CD8-positive, alpha-beta memory T cell (primary cell): ENCODE measurements at places on chromosomes 11 and 22. TPM values are rescaled to one million over a fixed set of nuclear protein-coding genes. Genes with fewer than 3 reads are reported as not detected.

DNA sequence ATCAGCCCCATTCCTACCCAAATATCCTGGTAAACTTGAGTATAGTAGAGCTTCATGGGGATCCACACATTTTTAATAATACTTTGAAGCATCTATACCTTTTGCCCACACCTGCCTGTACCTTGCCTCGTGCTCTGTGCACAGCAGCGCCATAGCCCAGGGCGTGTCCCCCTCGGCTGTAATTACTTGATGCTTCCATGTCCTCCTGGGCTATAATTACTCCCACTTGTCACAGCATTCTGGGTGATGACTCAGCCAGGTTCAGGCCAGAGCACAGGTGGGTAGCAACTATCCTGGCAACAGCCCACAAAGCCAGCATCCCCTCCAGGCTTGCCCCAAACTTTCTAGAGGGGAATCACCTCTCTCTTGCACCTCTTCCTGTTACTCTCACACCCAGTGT is 23.7 kb upstream of the SLC36A4 start:
- DNase-seq = no peak

DNA sequence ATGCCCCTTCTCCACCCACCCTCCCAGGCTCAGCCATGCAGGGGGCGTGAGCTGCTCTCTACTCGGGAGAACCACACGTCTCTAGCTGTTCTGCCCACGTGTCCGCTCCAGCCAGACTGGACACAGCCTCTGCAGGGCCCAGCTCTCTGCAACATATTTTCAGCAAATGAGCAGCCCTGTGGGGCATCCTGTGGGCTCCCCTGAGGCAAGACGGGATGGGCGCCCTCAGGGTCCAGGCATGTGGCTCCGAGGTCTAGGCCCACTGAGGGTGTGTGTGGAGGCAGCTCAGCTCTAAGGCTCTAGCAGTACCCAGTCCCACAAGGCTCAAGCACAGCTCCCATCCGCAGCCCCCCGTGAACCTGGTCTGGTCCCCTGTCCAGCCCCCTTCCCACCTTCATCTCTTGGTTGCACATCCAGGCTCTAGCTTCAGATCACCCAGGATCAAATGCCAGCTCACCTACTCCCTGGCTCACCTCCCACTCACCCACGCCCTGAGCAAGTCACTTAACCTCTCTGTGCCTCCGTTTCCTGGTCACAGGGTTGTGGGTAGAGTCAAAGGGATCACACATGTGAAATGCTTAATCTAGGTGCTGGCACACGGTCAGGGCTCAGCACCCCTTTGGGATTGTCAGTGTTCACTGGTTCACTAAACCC is 57.8 kb upstream of the TCF20 start:
- DNase-seq = no peak

DNA sequence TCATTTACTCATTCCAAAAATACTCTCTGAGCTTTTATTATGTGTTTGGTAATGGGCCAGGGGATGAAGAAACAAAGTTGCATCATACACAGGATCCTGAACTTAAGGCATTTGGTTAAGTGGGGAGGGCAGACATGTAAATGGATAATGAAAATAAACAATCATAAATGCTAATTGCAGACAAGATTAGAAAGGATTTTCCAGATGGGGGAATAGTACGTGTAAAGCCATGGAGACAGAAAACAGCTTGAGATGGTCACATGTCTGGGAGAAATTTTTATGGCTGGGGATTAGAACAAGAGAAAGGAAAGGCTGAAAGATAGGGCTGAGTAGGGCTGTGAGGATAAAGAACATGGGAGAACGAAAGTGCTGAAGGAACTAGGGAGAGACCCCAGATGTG is 534.3 kb upstream of the LARGE1 start:
- no peak for DNase-seq

DNA sequence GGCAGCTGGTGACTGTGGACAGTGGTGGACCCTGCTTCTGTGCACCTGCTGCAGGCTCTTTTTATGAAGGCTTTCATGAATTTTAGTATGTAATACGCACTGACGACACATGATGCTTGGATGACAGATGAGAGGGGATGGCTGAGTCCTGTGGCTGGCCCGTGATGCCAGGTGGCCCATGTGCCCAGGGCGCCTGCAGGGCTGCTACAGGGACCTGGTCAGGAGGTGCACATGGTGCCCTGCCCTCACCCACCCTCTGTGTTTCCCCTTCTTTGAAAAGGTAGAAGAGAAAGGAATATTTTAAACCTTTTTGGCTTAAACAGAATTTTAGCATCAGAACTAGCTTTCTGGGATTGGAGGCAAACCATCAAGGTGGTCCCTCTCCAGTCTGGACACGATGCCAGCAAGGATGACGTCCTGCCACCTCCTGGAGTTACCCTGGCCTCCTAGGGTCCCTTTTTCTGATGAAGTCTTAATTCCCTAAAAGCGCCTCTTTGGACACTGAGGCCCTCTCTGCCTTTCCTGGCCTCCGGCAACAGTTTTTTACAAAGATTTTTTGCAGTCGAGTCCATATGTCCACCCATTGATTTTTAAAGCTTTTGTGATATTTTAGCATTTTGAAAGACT is 5.4 kb upstream of the RANBP1 start:
- no peak for DNase-seq

DNA sequence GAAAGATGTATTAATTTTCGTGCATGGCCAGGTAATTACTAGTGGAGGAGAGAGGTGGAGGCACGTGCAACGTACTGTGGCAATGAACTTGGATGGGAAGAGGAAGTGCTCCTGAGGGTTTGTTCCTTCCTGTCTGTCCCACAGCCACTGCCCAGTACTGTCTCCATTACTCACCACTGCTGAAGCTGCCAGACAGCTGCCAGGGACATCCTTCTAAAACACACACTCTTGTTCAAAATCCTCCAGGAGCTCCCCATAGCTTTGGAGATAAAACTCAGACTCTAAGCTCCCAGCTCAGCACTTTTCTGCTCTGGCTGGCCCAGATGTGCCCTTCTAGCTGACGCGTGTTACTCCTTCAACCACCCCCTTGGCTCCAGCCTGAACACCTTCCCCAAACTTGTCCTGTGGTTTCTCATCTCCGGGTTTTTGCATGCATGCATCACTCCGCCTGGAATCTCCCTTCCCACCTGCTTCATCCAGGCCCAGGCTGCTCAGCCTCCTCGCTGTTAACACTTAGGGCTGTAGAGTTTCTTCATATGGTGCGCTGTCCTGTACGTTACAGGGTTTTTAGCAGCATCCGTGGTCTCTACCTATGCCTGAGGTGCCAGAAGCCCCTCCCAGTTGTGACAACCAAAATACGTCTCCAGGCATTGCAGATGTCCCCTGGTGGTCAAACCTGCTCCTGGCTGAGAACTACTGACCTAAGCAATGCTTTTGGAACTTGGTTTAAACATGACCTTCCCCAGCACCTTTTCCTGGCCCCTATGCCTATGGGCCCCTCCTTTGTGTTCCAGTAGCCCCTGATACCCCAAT is 69.5 kb downstream of the C11orf91 start:
- DNase-seq = no peak

GRCh38 chr11:18650859-18651557 is 16.9 kb upstream of the SPTY2D1 start:
- DNase-seq = peak; percentile 32

The HPX gene
- not detected for total RNA-seq

DNA sequence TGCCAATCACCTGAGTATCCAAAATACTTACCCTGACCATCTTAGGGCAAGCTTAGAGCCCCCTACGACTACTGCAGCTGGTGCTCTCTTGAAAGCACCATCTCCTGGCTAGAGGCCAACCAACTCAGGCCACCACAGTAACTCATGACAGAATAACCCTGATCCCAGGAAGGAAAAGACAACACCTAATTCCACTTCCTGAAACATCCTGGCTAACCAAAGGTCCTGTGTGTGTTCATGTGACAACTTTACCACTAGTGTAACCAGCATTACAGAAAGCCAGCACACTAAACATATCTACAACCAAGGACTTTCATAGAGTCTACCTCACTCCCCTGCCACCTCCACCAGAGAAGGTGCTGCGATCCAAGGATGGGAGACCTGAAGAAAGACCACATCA is 17.4 kb upstream of the TMEM45B start:
- no peak for DNase-seq

GRCh38 chr11:62930157-62930556 is 9.0 kb upstream of the CHRM1 start:
- DNase-seq = no peak

- no peak for DNase-seq
Observed at GRCh38 chr11:93403930-93404329, 73.4 kb downstream of the DEUP1 start.

The MS4A15 gene
- not detected for total RNA-seq

DNA sequence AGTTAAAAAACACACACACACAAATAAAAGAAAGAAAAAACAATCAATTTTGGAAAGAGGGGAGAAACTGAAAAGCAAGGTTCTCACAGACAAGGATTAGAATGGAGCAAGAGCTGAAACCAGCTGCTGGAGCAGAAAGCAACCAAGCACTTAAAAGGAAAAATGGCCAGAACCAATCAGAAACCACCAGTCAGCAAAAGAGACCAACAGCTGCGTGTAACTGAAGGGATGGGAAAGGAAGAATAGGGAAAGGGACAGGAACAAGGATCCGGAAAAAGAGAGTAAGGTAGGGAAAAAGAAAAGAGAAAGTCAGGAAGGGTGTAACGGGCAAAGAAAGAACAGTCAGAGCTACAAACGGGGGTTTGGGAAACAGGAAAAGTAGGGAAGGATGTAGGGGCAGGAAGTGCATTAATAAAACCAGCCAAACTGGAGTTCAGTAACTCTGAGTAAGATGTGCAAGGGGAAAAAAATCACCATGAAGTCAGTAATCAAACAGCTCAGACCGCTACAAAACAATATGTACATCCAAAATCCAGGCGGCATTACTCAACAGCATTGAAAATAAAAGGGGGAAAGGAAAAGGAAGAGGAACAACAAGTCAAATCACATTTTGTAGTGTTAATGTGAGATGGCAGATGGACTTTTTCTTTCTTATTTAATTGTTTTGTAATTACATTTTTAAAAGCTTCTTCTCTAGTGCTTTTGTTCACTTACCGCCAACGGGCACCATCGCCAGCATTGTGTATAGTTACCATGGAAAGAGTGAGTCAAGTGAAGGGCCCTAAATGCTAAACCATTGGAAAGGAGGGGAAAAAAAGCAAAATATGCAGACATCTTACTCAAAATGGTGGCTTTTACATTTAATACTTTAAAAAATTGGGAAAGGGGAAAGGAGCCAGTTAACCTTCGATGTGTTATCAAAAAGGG is 49.2 kb downstream of the APOL5 start:
- DNase-seq = no peak

DNA sequence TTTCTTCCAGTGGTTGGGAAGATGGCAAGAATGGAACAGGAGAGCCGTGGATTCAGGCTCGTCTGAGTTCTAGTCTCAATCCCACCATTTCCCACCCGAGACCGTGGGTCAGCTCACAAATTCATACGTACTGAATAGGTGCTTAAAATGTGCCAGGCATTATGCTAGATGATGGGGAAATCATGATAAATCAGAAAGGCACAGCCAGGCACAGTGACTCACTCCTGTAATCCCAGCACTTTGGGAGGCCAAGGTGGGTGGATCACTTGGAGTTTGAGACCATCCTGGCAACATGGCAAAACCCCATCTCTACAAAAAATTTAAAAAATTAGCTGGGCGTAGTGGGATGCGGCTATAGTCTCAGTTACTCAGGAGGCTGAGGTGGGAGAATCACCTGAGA is 7.1 kb downstream of the TRIOBP start:
- DNase-seq = no peak

GRCh38 chr11:130457623-130458409 is 9.4 kb downstream of the ADAMTS15 start:
- no peak for DNase-seq

The RAC2 gene
- 433 TPM for total RNA-seq

GRCh38 chr11:45089676-45090499 is 56.6 kb upstream of the PRDM11 start:
- DNase-seq = no peak

DNA sequence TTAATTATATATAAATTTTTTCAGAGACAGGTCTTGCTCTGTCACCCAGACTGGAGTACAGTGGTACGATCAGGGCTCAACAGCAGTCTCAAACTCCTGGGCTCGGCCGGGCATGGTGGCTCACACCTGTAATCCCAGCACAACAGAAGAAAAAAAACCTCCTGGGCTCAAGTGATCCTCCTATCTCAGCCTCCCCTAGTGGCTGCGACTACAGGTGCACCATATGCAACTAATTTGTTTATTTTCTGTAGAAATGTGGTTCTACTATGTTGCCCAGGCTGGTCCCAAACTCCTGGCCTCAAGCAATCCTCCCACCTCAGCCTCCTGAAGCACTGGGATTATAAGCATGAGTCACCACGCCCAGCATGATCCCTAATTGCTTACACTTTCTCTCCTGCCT is 56.1 kb upstream of the SLC35C1 start:
- DNase-seq = no peak
